Pancreas (tissue), 10 donors: ENCODE measurements at places on chromosomes 12 and 14.

DNA sequence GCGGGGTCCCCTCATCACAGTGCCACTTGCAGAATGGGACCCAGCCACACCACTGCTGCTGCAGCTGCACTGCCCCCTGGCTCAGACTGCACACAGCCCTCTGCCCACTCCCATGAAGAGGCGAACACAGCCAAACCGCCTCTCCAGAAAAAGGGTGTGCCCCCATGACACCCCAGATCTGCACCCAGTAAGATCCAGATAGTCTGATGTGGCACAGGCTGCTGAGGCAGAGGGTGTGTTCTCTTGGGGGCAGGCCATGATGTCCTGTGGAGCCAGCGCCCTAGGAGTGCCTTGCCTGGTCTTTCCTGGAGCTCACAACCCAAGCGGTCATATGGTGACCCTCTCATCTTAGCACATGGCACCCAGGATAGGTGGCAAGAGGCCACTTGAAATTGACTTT is 44.4 kb downstream of the SLC8B1 start:
- DNase-seq, result no peak

DNA sequence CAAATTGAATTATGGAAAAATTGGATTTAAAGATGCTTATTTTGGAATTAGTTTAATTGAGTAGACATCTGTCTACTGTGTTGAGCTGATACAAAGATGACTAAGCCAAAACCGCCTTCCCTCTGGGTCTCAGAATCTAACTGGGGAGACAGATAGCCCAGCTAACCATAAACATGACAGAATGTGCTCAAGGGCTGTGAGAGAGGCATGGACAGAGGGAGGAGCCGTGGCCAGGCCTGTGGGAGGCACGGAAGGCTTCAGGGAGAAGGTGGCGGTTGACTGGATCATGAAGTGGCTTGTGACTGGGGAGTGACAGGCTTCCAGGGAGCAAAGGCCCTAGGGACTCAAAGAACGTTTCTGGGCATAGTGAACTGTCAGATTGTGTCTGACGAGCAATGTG is 74.6 kb downstream of the DACT1 start:
- no peak for DNase-seq

- DNase-seq, result no peak
Observed at GRCh38 chr14:104876251-104876699, 11.2 kb downstream of the CEP170B start.

- no peak for DNase-seq
Observed at GRCh38 chr14:96627811-96628775, 125.9 kb downstream of the PAPOLA start.

DNA sequence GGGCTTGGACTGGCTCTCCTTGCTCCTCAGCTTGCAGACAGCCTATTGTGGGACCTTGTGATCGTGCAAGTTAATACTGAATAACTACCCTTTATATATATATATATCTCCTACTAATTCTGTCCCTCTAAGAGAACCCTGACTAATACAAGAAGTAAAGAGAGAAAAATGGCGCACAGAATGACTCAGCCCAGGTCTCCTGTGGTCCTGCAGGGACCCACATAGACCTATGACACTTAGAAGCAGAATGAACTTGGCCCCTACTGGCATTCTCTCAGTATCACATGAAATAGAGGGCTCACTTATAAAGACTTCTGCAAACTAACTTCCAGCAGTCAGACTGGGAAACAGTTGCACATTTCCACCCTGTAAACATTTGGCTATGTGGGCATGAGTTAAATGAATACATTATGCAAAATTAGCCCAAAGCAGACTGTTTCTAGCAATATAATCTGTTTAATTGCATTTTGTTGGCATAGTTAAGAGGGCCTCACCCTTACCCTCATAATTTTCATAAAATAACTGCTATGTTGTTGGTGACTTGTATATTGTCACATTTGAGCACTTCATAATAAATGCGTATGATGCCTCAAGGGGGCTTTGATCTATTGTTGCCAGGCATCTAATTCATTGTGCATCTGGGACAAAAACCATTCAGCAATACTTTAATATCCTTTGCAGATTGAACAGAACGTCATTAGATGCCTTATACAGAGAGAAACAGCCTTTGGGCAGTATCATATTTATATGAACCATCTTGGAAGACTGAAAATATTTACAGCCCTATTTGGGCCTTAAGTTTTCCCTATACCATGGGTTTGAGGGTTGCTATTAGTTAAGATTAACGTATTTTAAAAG is 349.7 kb upstream of the DIO2 start:
- DNase-seq, result no peak

DNA sequence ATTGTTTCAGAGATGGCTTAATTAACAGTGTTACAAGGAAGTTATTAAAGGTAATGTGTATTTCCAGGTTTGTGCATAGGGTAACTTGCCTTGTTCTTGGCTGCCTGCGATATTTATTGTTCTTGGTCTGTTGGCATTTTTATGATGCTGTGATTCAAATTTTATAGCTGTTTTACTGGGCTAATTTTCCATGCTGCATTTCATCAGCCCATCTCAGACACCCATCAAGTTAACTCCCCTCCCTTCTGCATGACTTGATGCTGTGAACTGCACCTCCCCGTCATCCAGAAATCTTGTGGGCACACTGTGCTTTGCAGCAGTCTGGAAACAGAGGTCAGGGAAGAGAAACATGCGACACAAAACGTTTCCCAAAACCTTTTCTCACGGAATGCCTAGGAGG is 1049.2 kb downstream of the AACS start:
- DNase-seq, result no peak

GRCh38 chr12:62736596-62736995 is 198.4 kb downstream of the PPM1H start:
- no peak for DNase-seq

DNA sequence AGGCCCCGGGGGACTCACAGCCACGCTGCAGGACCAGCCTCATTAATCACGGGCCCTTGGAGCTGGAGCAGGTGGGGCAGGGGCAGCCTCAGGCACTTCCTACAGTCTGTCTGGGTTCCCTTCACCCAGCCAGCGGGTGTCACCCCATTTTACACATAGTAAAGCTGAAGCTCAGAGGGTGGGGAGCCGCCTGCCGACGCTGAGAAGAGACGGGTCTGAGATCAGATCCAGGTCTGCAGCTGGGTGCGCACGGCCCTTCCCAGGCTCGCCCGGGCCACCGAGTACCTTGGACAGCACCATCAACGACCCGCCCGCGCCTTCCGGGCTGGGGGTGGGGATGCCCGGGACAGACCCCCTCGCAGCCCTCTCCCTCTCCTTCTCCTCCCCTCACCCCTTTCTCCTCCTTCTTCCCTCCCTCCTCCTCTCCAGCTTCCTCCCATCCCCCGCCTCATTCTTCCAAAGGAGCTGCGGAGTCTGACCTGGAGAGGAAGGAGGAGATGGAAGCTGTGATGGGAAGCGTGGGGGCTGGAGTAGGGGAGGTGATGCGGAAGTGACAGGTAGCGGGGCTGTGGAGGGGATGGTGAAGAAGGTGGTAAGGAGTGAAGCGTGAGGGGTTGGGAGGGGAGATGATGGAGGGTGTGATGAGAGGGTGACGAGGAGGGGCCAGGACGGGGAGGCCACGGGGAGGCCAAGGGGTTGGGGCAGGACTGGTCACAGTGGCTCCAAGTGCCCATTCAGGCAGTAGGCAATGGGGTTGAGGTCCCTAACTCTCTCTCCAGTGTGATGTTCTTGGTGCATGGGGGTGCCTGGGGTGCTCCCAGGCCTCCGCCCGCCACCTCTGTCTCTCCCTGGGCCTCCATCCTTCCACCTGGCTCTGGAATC is 8.8 kb downstream of the DTX1 start:
- no peak for DNase-seq

DNA sequence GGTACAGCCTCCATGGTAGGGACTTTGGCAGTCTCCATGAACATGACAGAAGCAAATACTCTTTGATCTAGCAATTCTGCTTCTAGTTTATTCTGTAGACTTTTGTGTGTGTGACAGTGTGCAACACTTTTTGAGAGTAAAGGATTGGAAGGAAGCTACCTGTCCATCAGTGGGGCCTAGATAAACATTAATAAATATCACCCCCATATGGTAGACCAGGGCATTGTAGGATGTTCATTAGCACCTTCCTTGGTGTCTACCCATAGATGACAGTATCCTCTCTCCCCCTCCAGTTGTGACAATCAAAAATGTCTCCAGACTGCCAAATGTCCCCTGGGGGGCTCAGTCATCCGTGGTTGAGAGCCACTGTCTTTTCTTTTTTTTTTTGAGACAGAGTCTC is 10.8 kb downstream of the SNRNP35 start:
- no peak for DNase-seq

DNA sequence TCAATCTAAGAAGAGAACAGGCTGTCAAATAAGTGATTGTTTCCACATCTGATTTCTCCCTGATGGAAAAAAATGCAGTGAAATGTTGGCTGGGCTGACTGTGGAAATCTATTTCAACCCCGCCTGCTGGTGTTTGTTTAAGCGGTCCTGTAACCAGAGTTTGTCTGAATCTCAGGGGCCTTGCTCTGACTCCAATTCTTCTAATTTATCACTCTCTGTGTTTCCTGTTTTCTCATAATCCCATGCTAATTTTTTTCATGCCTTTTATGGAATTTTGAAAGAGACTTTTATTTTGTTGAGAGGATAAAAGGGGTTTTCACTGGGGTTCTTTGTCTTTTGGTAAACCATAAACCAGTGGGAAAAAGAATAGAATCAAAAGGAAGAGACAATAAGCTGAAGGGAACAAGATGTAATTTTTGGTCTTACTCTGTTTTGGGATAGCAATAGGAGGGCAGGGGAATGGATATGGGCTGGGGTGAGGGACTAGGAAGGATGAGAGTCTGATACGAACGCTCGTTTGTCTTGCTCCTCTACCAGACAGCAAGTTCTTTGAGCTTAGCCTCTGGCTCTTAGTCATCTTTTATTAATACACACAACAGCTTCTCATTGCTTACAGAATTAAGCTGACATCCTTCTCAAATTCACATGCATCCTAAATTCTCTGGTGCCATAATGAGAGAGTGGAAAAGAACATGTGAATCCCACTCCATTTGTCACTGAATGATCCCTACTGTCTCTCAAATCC is 8.0 kb upstream of the MGP start:
- no peak for DNase-seq

DNA sequence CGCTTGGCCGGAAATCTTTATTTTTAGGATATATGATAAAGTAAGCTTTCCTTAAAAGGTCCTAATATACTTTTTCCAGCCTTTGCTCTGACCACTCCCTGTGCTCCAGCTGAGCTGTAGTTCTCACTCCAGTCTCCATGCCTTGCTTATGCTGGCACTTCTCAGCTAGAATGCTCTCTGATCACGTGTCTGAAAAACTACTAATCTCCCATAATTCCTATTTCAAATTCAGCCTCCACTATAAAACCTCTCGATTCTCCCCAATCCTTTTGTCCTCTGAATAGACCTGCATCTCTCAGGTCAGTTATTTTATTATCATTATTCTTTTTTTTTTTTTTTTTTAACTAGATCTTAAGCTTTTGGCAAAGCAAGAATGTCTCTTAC is 3.7 kb downstream of the BIN2 start:
- no peak for DNase-seq

DNA sequence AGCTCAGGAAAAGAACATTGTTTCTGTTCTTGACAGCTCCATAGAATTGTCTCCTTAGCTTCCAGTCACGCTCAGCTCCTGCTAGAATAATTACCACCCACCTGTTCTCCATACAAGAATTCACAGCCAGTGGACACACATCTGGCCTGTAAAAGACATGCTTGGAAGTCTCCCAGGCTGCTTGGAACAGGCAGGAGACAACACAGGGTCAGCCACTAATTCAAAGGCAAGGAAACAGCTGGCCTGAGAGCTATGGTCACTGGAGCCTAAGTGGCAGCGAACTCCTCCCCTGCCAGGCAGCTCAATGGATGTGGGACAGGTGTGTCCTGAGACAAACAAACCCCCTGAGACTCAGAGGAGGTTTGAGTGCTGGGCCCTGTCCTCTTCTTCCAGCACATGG is 22.9 kb upstream of the LTBP2 start:
- no peak for DNase-seq

GRCh38 chr12:20134652-20135051 is 233.7 kb upstream of the PDE3A start:
- no peak for DNase-seq
